ENCODE measurements at places on chromosomes 7 and 10. TPM values are rescaled to one million over a fixed set of nuclear protein-coding genes. Genes with fewer than 3 reads are reported as not detected.
A peak's percentile ranks its signal among the peaks of the same experiment; 100 is the strongest.

The MYL10 gene
- not detected for total RNA-seq

The LRRC17 gene
- total RNA-seq = 4.2 TPM

The GIMAP8 gene
- 14.8 TPM for total RNA-seq

The HOXA11 gene
- total RNA-seq = not detected

The FRAT2 gene
- total RNA-seq = 6.3 TPM

The PRSS2 gene
- 5.6 TPM for total RNA-seq

The ADRA2A gene
- total RNA-seq = 1.6 TPM

The SPAM1 gene
- not detected for total RNA-seq

The ABHD11 gene
- 25.0 TPM for total RNA-seq

The TMEM176B gene
- total RNA-seq = 120 TPM

The SFTPA1 gene
- not detected for total RNA-seq

The C10orf143 gene
- 1.0 TPM for total RNA-seq

DNA sequence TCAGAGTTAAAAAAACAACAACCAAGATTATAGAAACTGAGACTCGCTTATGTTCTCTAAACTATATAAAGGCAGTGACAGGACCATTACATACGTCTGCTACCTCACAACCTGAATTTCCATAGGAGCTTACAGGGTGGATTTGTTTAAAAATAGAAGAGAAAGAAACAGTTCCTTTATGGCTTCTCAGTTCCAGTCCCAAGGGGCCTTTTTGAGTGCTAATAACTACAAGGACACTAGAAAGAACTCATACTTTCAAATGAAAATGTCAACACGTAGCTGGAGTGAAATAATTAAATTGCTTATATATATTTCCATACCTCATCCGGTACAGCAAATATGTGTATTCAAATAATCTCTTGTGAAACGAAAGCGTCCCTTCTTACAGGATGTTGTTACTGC is 19.7 kb downstream of the TSPAN12 start:
- H3K4me1 ChIP-seq = no peaks in the 10 kb centered on the region
- H3K27me3 ChIP-seq = no peaks in the 10 kb centered on the region
- no peak for DNase-seq

- H3K36me3 ChIP-seq = no peaks in the 10 kb centered on the region
- H3K4me1 ChIP-seq = no peaks in the 10 kb centered on the region
- no peak for DNase-seq
- H3K27ac ChIP-seq = no peak overlapping the region
- H3K4me3 ChIP-seq = no peak overlapping the region
- H3K27me3 ChIP-seq = no peaks in the 10 kb centered on the region
Observed at GRCh38 chr10:34884272-34884952, 69.3 kb upstream of the PARD3 start.

DNA sequence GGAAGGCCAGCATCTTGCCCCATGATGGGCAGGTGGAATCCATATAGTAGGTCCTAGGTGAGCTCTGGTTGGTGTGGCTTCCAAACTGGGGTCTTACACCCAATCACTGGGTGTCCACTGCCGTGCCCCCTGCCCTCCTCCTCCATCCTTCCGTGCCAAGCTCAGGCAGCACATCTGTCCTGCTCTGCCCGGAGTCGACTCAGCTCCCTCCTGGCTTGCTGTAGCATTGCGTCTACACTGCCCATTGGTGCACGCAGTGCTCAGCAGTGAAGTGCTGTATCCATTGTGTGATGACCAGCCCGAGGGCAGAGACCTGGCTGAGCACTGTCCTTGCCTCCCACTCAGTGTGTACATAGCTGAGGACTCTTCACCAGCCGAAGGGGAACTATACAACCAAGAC is 148.4 kb downstream of the ADAM12 start:
- H3K4me3 ChIP-seq = no peak overlapping the region
- H3K36me3 ChIP-seq = no peaks in the 10 kb centered on the region
- DNase-seq = no peak
- no peak overlapping the region for H3K27ac ChIP-seq
- no peaks in the 10 kb centered on the region for H3K4me1 ChIP-seq

DNA sequence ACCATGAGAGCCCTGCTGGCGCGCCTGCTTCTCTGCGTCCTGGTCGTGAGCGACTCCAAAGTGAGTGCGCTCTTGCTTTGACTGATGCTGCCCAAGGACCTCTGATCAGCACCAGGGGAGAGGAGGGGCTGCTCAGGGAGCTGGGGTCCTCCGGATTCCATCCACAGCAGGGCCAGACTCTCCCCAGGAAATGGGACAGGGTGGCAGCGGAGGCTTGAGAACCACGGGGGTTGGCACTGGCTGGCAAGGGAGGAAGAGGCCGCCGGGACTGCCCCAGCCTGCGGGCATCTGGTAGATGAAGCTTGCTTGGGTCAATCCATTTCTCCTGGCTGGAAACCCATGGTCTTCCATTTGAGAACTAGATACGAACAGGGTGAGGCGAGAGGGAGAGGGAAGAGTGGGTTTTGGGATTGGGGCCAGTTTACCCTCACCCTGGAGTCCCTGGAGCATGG is 647 bp downstream of the PLAU start:
- H3K4me3 ChIP-seq = peak overlapping the region; percentile 72
- H3K36me3 ChIP-seq = peaks cover 36% of the 10 kb centered on the region
- H3K4me1 ChIP-seq = peaks cover 72% of the 10 kb centered on the region
- peak overlapping the region; percentile 87 for H3K27ac ChIP-seq

- no peak overlapping the region for H3K27ac ChIP-seq
- H3K4me3 ChIP-seq = no peak overlapping the region
- no peaks in the 10 kb centered on the region for H3K36me3 ChIP-seq
- DNase-seq = no peak
Observed at GRCh38 chr10:19874190-19874589, 58.0 kb downstream of the PLXDC2 start.

GRCh38 chr7:36032361-36032818 is 120.7 kb upstream of the EEPD1 start:
- H3K4me3 ChIP-seq = no peak overlapping the region
- no peaks in the 10 kb centered on the region for H3K36me3 ChIP-seq
- peaks cover 26% of the 10 kb centered on the region for H3K4me1 ChIP-seq

DNA sequence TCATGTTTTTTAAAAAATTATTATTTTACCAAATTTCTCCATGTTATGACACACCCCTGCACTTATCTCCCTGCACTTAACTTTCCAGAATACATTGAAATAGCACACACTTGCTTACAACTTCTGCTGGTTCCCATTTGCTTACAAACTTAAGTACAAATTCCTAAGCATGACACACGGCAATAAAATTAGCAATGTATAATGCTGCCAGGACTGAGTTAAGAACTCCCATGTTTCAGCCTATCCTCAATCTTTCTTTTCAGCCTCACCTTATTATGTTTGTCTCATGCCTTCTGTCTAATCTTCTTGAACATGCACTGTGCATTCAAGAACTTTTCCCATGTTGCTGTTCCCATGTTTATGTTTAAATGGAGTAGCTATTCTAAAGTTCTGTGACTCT is 40.8 kb downstream of the PRPS1L1 start:
- no peak overlapping the region for H3K27ac ChIP-seq
- no peaks in the 10 kb centered on the region for H3K27me3 ChIP-seq
- no peak overlapping the region for H3K4me3 ChIP-seq
- no peaks in the 10 kb centered on the region for H3K36me3 ChIP-seq
- peaks cover 7% of the 10 kb centered on the region for H3K4me1 ChIP-seq

DNA sequence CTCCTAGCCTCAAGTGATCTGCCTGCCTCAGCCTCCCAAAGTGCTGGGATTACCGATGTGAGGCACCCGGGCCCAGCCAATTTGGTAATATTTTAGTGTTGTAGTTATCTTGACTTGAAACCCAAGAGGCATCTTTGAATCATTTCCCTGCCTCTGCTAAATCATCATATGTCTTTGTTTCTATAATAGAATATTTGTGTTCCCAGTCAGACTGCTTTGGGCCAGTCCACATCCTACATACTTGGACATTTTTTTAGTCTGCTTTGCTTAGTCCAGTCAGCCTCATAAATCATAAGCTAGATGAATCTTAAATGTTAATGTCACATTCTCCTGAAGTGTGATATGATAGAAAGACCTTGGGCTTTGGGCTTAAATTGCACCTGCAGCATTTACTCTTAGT is 5.9 kb downstream of the STAM start:
- H3K27me3 ChIP-seq = no peaks in the 10 kb centered on the region
- no peaks in the 10 kb centered on the region for H3K36me3 ChIP-seq
- DNase-seq = no peak
- peaks cover 34% of the 10 kb centered on the region for H3K4me1 ChIP-seq
- H3K27ac ChIP-seq = no peak overlapping the region
- no peak overlapping the region for H3K4me3 ChIP-seq

DNA sequence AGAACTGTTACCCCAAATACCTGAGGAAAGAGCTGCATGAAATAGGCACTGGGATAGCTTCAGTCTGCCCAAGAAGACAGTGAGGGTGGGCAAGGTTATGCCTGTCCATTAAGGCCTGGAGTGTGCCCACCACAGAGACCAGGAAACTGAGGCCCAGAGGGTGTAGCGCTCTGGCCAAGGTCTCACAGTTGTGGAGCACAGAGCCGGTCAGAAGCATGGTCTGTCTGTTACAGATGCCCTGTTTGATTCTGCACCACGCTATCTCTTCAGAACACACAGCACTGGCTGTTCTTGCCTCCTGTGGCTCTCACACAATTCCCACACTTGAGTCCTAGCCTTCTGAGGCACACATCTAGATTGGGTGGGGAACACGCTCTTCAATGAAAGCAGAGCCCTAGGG is 261.4 kb downstream of the GRID1 start:
- H3K27ac ChIP-seq = no peak overlapping the region
- no peaks in the 10 kb centered on the region for H3K36me3 ChIP-seq
- no peaks in the 10 kb centered on the region for H3K4me1 ChIP-seq
- no peak overlapping the region for H3K4me3 ChIP-seq

GRCh38 chr10:124291001-124291701 is 127.6 kb downstream of the OAT start:
- H3K36me3 ChIP-seq = no peaks in the 10 kb centered on the region
- no peaks in the 10 kb centered on the region for H3K27me3 ChIP-seq
- peak; percentile 83 for DNase-seq
- H3K4me1 ChIP-seq = no peaks in the 10 kb centered on the region

GRCh38 chr10:25797888-25798429 is 136.1 kb upstream of the MYO3A start:
- H3K4me1 ChIP-seq = no peaks in the 10 kb centered on the region
- no peaks in the 10 kb centered on the region for H3K27me3 ChIP-seq
- no peaks in the 10 kb centered on the region for H3K36me3 ChIP-seq
- no peak for DNase-seq
- no peak overlapping the region for H3K27ac ChIP-seq

DNA sequence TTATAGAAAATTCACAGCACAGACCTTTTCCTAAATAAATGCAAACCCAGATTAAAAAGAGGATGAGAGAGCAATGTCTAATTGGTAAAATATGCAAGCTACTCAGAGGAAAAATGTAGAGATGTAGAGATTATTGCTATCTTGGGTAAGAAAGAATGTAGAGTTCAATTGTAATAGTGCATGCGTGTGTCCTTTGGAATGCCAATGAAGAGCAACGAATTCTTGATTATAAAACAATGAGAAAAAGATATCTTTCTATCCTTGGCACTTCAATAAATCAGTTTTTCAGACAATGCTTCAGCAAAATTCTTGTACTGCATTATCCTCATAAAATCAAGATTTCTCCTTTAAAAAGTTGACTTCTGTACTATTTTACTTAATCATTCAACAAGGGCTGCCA is 50.9 kb downstream of the SEMA3D start:
- no peaks in the 10 kb centered on the region for H3K27me3 ChIP-seq
- no peaks in the 10 kb centered on the region for H3K4me1 ChIP-seq
- no peaks in the 10 kb centered on the region for H3K36me3 ChIP-seq
- no peak overlapping the region for H3K4me3 ChIP-seq
- DNase-seq = no peak

GRCh38 chr10:18100669-18101068 is 39.6 kb upstream of the CACNB2 start:
- H3K27me3 ChIP-seq = no peaks in the 10 kb centered on the region
- no peak overlapping the region for H3K27ac ChIP-seq
- no peak overlapping the region for H3K4me3 ChIP-seq
- DNase-seq = no peak

- H3K36me3 ChIP-seq = no peaks in the 10 kb centered on the region
- no peaks in the 10 kb centered on the region for H3K4me1 ChIP-seq
- H3K27ac ChIP-seq = no peak overlapping the region
Observed at GRCh38 chr10:118927321-118927720, 102.2 kb upstream of the NANOS1 start.

DNA sequence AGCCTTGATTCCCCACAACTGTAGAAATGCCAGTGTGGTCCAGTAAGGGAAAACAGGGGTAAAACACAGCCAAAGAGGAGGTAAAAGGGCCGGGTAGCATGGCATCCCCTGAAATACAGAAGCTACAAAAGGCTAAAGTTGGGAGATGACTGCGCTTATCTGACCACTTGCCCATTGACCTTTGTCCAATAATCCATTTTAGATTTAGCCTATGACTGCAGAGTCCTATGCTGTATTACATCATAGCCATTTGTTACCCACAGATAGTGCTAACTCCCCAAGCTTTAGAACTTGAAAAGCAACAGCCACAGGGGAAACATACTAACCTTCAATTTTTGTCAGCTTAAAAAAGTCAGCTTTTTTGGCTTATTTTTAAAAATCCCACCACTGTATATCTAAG is 26.2 kb downstream of the MTPN start:
- no peak overlapping the region for H3K27ac ChIP-seq
- no peaks in the 10 kb centered on the region for H3K4me1 ChIP-seq
- H3K36me3 ChIP-seq = peaks cover 12% of the 10 kb centered on the region
- no peak for DNase-seq
- no peak overlapping the region for H3K4me3 ChIP-seq

GRCh38 chr7:48875045-48875916 is 49.1 kb upstream of the CDC14C start:
- H3K4me3 ChIP-seq = no peak overlapping the region
- no peak overlapping the region for H3K27ac ChIP-seq
- no peaks in the 10 kb centered on the region for H3K36me3 ChIP-seq
- no peaks in the 10 kb centered on the region for H3K27me3 ChIP-seq
- H3K4me1 ChIP-seq = no peaks in the 10 kb centered on the region

- no peak for DNase-seq
- peaks cover 20% of the 10 kb centered on the region for H3K4me1 ChIP-seq
- H3K36me3 ChIP-seq = no peaks in the 10 kb centered on the region
- H3K4me3 ChIP-seq = no peak overlapping the region
- H3K27me3 ChIP-seq = no peaks in the 10 kb centered on the region
Observed at GRCh38 chr7:123645516-123645915, 10.2 kb upstream of the LMOD2 start.

DNA sequence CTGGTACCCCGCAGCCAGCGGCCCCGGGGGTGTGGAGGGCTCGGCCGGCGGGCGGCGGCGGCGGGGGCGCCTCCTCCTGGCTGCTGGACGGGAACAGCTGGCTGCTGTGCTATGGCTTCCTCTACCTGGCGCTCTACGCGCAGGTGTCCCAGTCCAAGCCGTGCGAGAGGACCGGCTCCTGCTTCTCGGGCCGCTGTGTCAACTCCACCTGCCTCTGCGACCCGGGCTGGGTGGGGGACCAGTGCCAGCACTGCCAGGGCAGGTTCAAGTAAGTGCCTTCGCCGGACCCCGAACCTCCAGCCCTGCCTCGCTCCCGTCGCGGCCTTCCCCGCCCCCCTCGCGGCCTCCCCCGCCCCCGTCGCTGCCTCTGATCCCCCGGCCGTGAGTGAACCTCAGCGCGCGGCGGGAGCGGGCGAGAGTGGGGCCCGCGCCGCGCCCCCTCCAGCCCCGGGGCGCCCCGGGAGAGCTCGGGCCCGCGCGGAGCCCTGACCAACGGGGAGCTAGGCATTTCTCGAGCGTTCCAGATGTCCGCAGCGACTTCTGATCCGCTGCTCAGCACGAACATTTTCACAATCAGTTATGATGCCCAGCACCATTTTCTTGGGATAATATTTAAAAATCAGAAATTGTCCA is 727 bp downstream of the ATRNL1 start:
- no peak for DNase-seq
- H3K36me3 ChIP-seq = no peaks in the 10 kb centered on the region
- peak overlapping the region; percentile 61 for H3K27ac ChIP-seq
- peaks cover 4% of the 10 kb centered on the region for H3K27me3 ChIP-seq
- no peaks in the 10 kb centered on the region for H3K4me1 ChIP-seq
- peak overlapping the region; percentile 69 for H3K4me3 ChIP-seq

GRCh38 chr10:10684972-10685371 is 332.7 kb upstream of the CELF2 start:
- H3K27me3 ChIP-seq = no peaks in the 10 kb centered on the region
- H3K4me1 ChIP-seq = no peaks in the 10 kb centered on the region
- no peak overlapping the region for H3K4me3 ChIP-seq
